ENCODE measurements at places on chromosomes 13 and 19.

DNA sequence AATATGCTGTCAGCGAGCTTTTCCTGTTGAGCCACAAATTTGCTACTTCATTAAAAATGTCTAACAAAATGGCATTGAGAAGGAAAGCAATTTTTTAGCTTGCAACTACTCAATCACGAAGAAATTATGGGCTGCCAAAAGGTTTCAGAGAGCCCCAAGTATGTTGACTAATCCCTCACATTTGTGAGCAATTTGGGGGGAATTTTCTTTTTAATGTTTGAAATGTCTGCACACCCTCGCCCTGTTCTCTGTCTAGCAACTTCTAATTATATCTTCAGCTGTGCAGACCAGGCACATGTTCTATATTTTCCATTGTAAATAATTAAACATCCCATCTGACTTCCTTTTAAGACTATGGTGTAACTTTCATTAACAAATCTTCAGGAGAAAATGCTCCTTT is 192.9 kb downstream of the DCT start:
- ATAC-seq, result no peak

GRCh38 chr19:39448271-39448670 is 2.9 kb downstream of the SUPT5H start:
- ATAC-seq, result no peak

GRCh38 chr13:95160112-95160906 is 140.9 kb downstream of the ABCC4 start:
- ATAC-seq, result no peak

DNA sequence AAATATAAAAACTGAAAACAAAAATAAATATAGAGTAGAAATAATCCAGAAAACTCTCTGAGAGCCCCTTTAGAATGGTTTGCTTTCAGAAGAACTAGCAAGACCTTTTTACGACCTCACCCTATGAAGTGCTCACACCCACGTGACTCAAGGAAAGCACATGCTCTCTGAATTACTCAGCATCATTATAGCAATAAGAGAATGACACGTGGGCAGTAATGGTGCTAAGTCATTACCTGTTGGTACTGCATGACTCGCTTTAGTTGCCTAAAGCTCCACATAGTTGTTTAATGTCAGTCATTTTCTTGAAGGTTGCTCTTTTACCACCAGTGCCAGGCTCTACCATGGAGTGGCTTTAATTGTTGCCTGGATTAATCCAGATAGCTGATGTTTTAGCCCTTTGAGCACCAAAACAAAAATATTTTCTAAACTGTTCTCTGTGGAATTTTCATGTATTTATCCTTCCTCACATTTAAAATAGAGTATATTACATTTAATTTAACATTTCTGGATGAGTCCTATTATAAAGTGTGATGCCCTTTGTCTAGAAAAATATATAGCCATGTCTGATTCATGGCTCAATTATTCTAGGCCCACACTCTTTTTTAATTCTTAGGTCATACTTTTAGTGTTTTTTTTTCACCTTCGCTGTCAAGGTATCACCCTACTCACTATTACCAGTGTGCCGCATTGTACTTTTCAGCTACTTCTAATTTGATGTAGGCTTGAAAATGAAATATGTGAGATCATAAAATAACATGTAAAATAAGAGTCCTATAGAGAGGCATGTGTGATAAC is 56.8 kb downstream of the THSD1 start:
- peak; percentile 97 for ATAC-seq

GRCh38 chr13:93001866-93002461 is 224.6 kb upstream of the GPC6 start:
- no peak for ATAC-seq

GRCh38 chr19:28399187-28399586 is 813.8 kb downstream of the UQCRFS1 start:
- no peak for ATAC-seq

- no peak for ATAC-seq
Observed at GRCh38 chr13:96011291-96011872, 41.8 kb downstream of the UGGT2 start.

DNA sequence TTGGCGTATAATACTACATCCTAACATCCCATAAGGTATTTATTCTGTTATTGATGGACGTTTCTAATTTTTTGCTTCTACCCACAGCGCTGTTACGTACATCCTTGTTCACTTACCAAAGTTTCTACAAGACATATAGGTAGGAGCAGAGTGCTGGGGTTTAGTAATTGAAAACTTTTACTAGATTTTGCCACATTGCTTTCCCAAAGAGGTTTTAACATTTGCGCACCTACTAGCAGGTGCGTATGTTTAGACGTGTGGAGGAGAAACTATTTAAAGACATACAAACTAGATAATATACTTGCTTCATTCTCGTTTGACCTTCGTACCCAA is 559 bp upstream of the RPL21 start:
- ATAC-seq, result peak; percentile 1

DNA sequence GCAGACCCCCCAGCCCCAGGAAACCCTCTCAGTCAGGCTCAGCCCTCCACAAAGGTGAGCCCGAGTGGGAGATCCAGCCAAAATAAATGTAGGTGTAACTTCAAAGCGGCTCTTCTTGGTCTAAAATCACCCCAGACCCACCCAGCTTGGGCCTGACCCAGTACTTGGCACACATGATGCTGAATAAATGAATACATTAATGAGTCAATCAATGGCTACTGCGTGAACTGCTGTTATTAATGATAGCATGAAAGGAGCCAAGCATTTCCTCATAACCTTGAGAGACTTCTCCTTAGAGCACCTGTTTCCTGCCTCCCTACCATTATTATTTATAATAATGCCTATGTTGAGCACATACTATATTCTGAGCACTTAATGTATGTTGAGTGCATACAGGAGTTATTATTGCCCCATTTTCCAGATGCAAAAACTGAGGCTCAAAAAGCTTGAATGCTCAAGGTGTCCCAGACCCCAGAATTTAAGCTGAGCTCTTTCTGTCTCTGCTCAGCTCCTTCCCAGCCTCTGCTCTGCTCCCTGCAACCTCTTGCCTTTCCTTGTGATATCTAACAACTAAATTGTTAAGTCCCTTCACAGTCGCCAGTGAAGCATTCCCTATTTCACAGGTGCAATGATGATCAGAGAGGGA is 4.3 kb downstream of the NOTCH3 start:
- ATAC-seq, result no peak

DNA sequence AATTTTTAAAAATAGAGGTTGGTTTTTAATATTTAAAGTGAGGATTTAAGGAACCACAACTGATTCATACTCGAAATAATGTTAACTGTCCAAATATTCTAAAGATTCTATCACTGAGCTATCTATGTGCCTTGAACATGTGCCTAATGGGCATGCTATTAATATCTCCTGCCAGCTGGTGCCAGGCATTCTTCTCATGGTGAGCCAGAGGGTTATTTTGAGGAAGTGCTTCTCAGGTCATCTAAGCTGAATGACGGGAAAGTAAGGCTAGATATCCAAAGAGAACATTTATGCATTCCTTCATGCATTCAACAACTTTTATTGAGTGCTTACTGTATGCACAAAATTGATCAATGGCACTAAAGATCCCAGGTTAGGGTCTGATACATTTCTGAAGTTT is 138.2 kb downstream of the PIBF1 start:
- ATAC-seq, result no peak

DNA sequence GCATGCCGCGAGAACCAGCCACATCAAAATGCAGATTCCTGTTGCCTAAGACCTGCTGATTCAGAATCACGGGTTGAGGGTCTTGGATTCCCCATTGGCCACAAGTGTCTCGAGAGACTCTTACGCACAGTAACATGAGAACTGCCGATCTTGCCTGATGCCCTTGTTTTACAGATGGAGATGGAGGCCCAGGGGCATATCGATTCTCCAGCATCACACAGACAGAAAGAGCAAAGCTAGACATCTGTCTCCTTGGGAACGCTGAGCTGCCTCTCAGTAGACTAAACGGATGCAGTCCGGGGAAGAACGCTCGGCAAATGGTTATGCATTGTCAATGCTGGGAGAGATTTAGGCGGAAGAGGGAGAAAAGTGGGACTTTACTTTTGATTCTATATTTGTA is 5.4 kb downstream of the NLRP12 start:
- no peak for ATAC-seq

- peak; percentile 36 for ATAC-seq
Observed at GRCh38 chr19:15812060-15812722, 3.3 kb downstream of the OR10H1 start.

GRCh38 chr13:98272549-98272948 is 95.5 kb upstream of the RNF113B start:
- ATAC-seq, result no peak

DNA sequence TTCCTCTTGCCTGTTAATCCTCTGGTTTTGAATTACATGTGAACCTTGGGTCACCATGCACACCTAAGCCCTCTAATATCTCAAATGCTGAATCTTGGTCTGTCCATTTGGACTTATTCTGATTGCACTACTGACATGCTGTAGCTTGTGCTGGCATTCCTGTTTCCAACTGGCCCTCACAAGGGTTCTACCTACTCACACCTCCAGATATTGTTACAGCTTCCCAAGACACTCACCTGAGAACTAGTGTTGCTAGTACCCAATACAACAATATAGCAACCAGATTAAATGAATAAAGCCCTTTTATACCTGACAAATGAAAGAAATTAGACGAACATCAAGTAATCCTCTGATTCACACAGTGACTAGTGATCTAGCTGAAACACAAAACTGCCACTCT is 16.6 kb downstream of the TEX30 start:
- no peak for ATAC-seq

- ATAC-seq, result no peak
Observed at GRCh38 chr19:51324167-51324481, 12.7 kb downstream of the IGLON5 start.

GRCh38 chr19:33419788-33420130 is 46.2 kb downstream of the CEBPG start:
- ATAC-seq, result no peak

DNA sequence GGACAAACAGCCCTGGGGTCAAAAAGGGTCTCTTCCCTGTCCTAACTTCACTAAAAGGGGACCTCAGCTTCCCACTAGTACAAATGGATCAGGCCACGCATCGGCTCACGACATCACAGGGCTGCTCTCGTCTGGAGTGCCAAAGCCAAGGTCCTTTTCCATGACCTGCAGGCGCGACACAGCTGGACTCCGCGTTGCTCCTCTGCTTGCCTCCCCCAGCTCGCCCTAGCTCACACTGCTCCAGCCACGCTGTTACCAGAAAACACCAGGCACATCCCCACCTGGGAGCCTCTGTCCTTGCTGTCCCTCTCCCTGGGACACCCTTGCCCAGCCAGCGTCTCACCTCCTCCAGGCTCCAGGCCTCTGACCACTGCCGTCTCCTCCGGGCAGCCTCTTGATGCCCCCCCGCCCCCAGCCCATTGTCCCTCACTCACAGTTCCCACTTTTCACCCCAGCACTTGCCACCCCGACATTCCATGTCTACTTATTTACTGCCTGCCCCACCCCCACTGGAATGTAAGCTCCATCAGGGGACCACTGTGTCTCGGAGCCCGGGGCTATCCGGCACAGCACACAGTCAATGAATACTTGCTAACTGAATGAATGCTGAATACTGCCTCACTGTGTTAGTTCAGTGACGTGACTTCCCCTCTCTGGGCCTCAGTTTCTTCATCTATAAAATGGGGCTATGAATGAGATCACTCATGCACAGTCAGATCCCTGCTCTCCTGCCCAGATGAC is 20.7 kb downstream of the AKT2 start:
- no peak for ATAC-seq

- no peak for ATAC-seq
Observed at GRCh38 chr19:52070496-52070895, 21.9 kb upstream of the ZNF432 start.

DNA sequence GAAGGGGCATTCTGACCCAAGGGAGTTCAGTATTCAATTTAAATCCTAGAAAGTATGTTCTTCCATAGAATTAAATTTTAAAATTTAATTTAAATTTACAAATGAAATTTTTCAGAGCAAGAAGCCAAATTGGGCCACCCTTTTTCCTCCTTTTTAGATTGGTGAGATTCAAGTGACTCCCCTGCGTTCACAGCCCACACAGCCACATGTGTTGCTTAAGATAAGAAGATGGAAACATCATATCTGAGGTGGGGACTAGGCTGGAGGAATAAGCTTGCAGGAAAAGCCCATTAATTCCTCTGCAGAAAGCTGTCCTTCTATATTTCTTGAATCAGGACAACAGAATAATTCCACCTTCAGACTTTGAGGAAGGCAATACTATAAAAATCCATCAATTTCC is 392.7 kb upstream of the ZNF507 start:
- ATAC-seq, result no peak

DNA sequence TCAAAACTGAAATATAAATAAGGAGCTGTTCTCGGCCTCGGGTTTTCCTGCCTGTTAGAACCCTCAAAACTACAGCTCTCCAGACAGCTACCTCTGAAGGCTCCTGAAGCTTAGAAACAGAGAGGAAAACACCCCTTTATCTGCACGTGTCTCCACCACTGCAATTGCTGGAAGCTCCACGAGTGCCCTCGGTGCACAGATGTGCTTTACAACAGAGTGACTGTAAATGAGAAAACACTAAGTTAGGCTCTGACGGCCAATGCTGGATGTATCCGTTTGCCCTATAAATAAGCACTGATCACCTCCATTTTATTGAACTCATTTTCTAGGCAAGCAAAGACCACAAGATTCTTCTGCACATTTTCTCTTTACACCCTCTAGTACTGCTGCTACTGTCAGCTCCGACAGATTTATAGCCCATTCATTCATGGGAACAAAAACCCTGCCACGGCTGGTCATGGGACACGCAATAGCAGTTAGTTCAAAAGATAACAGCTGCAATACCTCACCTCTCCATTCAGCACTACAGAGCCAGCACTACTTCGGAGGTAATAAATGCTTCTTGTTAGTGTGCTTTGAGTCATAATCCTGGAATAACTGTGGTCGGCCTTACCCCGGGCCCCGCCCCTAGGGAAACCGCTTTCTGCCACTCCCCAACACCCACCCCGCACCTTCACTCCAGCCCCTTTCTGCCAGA is 241.1 kb upstream of the ZNF507 start:
- ATAC-seq, result no peak

DNA sequence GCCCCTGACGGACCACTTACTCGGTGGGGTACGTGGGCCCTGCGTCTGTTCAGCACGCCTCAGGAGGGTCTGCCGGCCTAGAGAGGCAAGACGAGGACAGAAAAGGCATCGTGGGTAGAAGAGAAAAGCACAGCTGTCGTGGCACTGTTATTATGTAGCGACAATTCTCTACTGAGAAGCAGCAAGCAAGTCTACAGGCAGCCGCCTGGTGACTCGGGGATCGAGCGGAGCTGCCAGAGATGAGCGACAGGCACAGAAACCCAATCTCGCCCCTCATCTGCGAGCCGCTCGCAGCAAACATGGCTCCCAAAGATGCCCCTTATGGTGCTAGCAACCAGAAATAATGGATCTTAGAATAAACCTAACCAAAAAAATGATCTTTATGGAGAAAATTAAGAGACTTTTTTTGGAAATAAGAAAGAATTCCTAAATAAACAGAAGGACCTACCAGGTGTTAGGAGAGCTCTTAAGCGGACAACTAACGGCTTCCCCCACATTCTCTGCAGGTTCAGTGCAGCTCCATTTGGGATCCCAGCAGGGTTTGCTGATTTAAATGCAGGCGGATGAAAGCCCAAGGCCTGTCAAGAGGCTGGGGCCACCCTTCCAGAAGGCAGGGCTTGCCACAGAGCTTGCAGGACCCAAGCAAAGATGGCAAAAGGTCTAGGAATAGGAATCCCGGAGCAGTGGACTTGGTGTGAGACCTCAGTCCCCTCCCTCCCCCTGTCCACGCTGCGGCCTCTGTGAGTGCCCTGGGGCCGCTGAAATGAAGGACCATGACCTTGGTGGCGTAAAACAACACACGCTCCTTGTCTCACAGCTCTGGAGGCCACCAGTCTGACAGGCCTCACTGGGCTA is 152.6 kb downstream of the KDM4B start:
- ATAC-seq, result no peak

GRCh38 chr19:3698974-3699740 is 1.1 kb downstream of the PIP5K1C start:
- no peak for ATAC-seq
